Caki2 (cell line): ENCODE measurements at places on chromosomes 1 and 21. TPM values are rescaled to one million over a fixed set of nuclear protein-coding genes. Genes with fewer than 3 reads are reported as not detected.
A peak's percentile ranks its signal among the peaks of the same experiment; 100 is the strongest.

GRCh38 chr1:182301026-182301436, 90.6 kb downstream of the GLUL start:
- no peak for DNase-seq

KRTAP19-1 gene
- total RNA-seq, result not detected in 2 replicates

- DNase-seq, result no peak
Measured at GRCh38 chr1:98382586-98382985, 278.9 kb upstream of the SNX7 start.

DNA sequence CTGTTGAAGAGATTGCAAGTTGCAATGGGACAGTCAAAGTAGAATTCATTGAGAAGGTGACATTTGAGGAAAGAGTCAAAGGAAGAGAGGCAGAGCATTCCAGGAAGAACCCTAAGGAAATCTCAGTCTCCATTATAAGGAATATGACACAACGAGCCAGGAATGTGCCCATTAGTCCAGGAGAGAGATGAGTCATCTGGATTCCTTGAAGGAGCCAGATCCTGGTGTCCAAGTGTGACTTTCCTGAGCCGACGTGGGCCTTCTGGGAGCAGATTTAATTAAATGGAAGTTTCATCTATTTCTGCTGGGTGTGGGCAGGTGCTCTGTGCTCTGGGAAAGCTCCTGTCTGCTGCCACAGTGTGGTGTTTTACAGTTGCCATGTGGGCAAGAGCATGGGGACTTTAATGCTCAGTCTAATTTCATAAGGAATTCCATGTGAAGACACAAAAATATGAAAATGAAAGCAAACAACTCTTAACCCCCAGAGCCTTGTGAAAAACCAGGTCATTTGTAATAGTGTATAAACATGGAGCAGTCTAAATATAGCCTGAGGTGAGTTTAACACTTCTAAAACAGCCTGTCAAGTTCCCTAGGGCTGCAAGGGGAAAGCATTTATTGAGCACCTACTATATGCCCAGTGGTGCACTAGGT, 111.4 kb upstream of the ARTN start:
- DNase-seq, result peak; percentile 87

ANGPTL3 gene
- not detected in 2 replicates for total RNA-seq

DNASE2B gene
- not detected in 2 replicates for total RNA-seq

- DNase-seq, result no peak
Measured at GRCh38 chr1:220751111-220751510, 3.0 kb downstream of the MTARC2 start.

DNA sequence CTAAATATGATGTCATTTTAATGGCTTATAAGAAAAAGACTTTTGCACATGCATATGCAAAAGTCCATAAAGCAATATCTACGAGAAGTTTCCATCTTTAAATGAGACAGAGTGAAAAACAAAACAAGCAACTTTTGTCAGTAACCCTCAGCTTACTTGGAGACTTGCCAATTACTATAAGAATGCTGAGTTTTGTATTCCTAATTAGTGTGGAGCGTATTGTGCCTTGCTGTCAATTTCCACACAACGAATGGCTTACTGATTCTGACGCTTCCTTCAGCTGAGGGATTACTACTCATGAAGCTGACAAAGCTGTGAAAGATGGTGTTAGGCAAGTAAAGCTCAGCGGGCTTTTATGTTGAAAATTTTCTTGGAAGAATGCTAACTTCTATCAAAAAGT, 440.4 kb upstream of the ADAMTS5 start:
- no peak for DNase-seq

DNA sequence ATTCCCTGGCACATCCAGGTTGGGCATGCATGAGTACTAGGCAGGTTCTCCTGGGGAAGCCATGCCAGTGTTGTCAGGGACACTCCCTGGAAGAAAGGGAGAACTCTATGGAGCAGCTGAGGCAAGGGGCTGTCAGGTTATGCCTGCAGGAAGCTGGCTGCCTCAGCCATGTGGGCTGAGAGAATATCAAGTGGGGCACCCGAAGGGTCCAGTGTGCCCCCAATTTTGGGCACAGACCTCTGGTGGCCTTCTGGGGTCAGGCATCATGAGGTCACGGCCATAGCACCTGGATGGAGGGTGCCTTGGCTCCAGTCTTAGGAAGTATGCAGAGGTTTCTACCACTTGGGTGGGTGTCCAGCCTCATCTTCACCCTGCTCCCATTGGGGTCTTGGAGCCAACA, 2.6 kb downstream of the CSF3R start:
- DNase-seq, result no peak

GRCh38 chr1:80961464-80962190, 839.1 kb upstream of the ADGRL2 start:
- no peak for DNase-seq
